ENCODE measurements at places on chromosomes 1 and 21.

- no peak for DNase-seq
These were observed 29.1 kb upstream of the IVNS1ABP start for GRCh38 chr1:185345913-185346720.

GRCh38 chr1:19096036-19096833, 113.8 kb downstream of the UBR4 start:
- DNase-seq, result no peak

DNA sequence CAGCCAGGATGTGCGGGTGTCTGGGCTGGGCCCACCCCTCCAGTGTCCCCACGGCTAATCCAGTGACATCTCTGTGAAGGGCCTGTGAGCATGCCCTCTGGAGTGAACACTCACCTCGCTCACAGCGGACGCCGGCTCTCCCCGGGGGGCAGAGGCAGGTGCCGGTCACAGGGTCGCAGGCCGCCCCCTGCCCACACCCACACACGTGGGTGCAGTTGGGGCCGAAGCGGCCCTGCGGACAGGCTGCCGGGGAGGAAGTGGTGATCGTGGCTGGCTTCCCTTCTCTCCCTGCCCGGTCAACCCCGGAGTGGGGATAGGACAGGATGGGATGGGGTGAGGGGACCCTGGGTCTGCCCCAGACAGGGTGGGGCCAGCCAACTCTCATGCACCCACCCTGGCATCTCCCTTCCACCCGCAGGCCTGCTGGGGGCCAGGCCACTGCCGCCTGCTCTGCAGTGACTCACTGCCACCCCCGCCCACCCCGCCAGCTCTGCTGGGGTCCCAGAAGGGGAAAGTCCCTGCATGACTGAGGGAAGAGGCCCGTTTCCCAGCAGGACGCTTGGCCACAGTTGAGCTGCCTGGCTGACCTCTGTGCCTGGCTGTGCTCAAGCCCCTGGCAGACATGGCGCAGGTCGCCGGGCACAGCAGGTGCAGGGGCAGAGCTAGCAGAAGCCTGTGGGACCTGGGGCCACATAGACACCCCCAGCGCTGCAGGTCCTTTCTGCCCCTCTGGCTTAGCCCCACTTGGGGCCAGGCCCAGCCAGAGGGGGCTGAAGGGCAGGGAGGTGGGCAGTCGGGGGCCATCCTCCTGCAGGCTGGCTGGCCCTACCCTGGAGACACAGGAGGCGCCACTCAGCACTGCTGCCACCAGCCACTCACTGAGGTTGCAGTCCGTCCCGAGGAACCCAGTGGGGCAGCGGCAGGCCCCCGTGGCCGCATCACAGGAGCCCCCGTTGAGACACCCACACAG, 41.6 kb downstream of the ARHGEF16 start:
- DNase-seq, result no peak

GRCh38 chr1:6842301-6842700, 57.0 kb downstream of the CAMTA1 start:
- no peak for DNase-seq

GRCh38 chr21:14046401-14046800, 164.4 kb downstream of the LIPI start:
- no peak for DNase-seq
